ENCODE measurements at places on chromosomes 4 and X.

GRCh38 chr4:78162342-78162741 is 105.2 kb downstream of the FRAS1 start:
- no peak for DNase-seq

DNA sequence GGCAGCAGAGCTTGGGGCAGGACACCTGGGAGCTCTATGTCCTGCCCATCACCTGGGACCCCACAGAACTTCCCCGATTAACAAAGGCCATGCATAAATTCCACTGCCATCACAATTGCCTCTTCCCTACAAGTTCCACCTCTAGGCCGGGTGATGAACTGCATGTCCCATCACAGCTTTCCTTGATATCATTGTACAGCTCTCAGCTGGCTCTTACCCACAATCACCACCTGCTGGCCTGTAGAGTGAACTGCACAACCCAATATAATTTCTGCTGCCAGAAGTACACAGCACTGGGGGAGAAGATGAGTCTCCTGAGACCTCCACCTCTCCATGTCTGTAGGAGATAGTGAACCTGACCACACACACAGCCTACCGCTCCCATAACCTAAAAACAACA is 285.0 kb upstream of the AADAT start:
- DNase-seq, result peak; percentile 81

DNA sequence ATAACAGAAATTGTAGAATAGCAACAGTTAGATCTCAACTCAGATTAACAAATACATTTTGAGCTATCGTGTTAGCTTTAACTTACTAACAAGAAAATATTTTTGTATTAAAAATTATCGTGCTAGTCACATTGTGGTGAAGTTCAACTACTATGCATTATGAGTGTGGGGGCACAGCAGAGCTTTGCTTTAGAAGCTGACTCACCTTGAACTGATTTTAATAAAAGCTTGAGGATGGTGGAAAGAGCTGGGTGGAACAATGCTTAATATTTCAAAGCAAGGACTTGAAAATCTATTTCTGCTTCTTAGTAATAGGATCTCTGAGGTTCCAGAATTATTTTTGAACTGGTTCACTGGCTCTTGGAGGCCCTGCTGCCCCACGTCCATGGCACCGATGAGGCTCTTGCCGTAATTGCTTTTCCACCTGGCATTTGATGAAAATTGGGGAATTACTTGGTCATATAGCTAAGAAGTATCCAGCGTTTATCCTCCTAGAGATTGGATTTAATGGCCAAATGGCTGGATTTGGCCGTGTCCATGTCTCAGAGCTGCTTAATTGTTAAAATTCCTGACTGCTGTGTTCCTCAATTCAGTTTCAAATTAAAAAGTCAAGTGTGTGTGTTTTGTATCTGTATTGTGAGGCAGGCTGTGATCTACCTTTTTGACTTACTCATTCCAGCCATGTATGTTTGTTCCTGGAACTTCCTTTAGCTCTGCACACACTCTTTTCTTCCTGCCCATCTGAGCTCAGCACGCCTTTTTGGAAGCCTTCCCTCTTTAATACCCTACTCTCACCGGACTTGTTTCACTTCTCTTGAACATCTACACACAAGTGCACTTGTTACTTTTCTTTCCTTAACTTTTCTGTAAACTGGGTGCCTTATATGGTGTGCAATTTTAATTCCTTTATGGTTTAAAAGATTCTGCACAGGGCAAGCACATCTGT is 66.6 kb upstream of the LIMCH1 start:
- DNase-seq, result no peak

DNA sequence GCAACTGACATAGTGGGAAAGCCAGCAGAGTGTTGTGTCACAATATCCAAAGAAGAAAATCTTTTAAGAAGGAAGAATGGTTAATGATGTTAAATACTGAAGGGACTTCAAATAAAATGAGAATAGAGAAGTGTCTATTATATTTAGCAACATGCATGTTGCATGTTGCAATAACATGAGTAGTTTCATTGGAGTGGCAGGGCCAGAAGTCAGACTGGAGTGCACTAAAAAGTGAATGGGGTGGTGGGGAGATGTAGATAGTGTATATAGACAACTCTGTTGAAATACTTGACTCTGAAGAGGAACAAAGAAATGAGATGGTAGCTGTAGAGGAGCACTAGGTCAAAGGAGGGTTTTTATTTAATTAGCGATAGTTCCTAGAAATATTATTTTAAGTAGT is 9.5 kb upstream of the AMMECR1 start:
- no peak for DNase-seq

DNA sequence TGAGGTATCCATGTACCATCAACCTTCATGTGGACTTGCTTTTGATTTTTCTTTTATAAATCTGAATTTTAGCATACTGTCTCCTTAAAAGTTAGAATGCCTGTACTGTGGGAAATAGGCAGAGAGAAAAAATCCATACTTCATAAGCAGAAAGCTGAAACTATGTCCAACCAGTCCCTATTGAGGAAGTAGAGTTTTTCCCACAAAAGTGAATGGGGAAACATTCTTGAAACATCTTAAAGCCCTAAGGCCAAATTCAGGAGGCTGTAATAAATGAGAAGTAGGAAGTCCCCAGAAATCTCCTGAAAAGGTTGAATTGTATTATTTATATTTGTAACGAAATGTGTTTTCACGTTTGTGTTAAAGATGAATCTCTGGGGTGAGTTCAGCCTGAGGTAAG is 56.3 kb downstream of the ENOX2 start:
- DNase-seq, result no peak

DNA sequence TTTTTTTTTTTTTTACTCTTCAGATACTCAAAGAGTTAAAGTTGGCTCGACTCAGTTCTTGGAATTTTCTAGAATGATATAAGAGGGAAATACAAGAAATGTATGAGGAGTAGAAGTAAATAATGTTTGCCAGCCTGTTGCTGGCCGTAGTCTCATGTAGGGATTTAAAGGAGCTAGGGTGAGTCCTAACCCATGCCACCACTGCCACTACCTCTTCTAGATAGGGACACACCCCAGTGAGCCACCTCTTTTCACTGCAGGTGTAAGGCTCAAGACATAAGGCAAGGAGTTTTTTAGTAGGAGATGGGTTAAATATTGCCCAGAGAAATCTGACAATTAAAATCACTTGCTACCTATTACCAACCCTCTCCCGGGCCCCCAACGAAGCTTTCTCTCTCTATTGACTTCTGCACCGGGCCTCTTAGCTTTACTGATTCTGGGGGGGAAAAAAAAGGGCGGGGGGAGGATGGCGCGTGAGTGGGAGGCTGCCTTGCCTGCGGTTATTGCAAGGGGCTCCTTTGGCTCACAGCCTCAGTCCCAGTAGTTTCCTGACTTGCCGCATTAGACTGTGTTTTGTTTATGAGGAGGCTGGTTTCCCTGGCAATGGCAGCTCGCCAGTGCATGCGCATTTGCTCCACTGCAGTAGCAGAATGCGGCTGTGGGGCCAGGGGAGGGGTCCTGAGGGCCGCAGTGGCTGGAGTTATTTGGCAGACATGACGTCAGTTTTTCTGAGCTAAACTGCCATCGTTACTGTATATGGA is 3.0 kb downstream of the LINC00632 start:
- peak; percentile 90 for DNase-seq

DNA sequence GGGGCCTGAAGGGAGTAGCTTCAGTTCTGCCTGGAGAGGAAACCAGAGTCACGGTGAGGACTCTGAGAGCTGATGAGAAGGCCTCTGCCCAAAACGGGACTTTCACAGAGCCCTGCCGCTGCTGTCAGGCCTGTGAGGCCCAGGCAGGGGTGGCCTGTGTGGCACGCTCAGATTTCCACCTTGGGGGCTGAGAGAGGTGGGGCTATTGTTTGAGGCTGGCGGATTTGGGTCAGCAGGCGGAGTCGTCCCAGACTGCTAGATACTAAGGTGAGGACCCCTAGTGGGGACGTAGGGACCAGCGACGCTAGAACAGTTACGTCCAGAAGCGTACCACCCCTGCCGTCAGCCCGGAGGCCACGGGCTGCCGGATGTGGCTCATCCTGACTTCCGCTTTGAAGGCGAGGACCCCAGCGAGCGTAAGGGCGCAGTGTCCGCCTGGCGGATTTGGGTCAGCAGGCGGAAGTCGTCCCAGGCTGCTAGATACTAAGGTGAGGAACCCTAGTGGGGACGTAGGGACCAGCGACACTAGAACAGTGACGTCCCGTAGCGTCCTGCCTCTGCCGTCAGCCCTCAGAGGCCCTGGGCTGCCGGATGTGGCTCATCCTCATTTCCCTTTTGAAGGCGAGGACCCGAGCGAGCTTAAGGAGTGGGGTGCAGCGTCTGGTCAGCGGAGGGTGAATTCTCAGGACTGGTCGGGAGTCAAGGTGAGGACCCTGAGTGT is at the start of gene MAGEB1:
TSS of gene MAGEB1 (plus strand) at position 378 of the 721 bp plus-strand sequence. CDS start 3,348 bp downstream, outside the sequence.
- DNase-seq, result peak; percentile 67

DNA sequence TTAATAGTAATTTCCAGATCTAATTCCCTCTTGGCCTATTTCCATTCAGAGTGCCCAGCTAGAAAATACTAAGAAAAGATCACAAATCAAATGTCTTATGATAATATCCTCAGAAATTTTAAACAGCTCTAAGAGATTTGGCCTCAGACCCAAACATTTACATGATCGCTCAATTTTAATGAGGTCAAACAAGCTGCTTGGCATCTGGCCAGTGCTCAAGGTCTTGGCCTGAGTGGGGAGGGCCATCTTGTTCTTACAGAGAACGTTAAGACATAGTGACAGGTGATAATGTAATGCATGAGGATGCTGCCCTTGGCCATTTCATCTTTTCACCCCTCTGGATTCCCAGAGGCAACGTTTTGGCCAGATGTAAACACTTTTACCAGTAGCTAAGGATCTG is 159.2 kb upstream of the SLC7A11 start:
- no peak for DNase-seq

- no peak for DNase-seq
Observed at GRCh38 chr4:113591982-113592381, 169.6 kb downstream of the CAMK2D start.

DNA sequence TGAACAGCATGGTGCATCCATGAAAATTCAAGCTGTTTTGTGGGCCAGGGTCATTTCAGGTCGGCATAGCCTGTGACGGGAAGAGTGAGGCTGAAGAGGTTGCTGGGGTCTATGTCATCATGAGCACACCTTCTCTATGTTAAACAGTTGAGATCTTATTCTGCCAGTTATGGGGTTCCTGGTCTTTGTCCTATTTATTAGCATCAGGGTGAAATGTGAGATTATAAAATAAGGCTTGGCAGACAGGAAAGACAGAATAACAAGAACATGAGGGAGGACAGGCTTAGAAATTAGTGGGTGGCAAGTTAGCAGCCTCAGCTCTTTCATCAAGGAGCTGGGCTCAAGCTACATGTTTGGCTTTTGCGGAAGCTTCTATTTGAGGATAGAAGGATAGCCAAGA is 51.7 kb upstream of the CLNK start:
- DNase-seq, result no peak

- DNase-seq, result no peak
Observed at GRCh38 chr4:118410138-118410537, 57.3 kb upstream of the PRSS12 start.

DNA sequence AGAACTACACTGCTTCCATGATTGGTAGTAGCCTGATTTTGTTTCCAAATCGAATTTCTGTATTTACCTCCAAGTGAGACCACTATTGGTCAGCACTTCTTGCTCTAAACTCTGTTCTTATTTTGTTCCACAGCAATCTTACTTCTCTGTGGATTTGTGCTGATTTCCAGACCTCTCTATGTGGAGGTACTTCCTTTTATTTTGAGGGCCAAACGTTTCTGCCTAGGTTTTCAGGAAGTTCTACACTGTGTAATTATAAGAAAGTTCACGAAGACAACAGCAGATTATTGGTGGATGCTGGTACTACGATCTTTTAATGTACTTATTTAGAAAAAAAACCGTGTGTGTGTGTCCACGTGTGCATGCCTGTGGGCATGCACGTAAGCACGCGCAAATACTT is 46.7 kb downstream of the DTHD1 start:
- no peak for DNase-seq

DNA sequence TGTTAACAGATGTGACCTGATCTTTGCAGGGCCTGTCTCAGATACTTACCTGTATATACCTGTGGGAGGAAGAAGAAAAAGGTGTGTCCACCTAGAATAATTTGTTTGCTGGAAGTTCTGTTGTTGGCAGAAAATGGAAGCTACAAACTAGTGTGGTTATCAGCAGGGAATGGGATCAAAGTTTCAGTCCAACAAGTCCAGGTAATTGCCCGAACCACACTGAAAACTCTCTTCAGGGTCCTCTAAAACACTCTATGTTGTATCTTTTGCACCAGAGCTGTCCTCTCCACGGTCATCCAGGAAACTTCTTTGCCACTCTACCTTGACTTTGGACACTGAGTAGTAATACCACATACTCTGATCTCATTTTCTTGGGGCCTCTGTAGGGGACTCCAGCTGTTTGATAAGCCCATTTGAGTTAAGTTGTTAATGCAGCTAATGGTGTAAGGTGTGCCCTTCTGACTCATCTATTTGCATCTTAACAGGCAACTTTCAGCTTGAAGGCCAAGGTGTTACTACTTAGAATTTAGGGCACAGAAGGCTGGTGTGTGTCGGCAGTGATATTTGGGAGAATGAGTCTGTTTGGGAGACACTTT is 38.7 kb upstream of the GATB start:
- DNase-seq, result no peak

- DNase-seq, result no peak
Observed at GRCh38 chr4:37728064-37728463, 41.9 kb upstream of the RELL1 start.

GRCh38 chr4:124085561-124086180 is 626.9 kb downstream of the ANKRD50 start:
- DNase-seq, result no peak

GRCh38 chrX:109360301-109360700 is 121.6 kb downstream of the GUCY2F start:
- DNase-seq, result peak; percentile 79

DNA sequence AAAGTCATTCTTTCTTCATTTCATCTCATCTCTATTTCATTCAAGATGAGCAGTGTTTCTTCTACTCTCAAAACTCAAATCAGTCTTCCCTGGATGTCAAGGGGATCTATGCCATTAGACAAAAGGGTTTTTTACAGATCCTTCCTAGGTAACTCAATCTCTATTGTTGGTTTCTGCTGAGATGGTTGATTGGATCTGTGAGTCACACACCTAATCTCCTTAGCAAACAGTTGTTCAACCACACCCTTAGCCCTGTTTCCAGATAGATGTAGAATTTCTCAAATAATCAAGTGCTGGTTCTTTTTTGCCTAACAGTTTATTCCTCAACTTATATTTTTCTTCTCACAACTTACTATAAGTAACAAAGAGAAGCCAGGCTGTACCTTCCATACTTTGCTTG is 200.5 kb downstream of the KDR start:
- peak; percentile 68 for DNase-seq

GRCh38 chr4:54566608-54567007 is 91.1 kb upstream of the KIT start:
- DNase-seq, result peak; percentile 62
